ENCODE measurements at places on chromosomes 11 and 22.

DNA sequence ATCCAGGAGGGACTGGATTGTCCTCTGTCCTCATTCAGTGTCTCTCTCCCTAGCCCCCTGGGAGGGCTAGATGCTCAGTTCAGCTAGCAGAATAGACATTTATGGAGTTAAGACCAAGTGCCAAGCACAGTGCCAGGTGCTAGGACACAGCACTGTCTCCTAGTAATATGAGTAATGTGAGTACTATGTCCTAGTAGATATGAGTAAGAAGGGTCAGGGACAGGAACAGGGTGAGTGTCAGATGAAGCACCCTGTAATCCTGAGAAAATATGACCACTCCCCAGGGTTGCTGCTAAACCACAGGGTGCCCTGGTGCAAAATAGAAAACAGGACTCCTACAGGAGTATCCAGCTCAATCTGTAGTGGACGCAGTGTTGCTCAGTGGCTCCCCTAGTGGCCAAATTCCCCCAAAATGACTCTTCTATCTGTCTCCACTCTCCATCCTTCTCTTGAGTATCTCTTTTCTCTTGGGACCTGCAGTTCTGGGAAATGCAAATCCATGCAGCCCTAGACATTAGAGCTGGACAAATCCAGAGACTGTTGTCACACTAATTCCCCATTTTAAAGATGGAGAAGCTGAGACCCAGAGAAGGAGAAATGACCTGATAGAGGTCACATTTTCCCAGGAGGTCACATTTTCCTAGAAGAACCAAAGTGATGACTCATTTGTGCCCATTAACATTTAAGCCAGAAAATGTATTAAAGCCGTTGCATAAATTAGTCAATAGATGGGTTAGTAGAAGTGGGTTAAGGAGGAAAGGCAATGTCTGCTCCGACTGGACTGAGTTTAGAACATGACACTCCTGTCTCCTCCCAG lies 214.3 kb downstream of the NXPE2 start:
- no peak for DNase-seq

DNA sequence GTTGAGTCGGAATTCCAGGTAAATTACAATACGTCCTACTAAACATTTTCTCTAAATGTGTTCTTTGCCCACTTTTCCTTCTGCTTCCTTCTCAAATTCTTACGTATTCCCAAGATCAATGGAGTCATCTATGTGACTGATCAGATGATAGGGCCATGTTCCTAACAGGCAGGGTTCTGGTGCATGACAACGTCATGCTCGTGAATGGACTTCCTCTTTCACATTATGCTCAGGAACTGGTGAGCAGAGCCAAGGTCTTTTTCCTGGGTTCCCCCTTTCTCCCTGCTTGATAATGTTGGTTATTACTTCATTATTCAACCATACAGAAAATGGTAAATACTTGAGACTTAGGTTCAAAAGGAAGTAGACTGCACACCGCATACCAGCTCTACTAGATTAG lies 789.4 kb downstream of the OPCML start:
- DNase-seq, result no peak

- no peak for DNase-seq
These were observed 59.9 kb downstream of the GRIK4 start for GRCh38 chr11:120571476-120571875.

- no peak for DNase-seq
These were observed 29.2 kb upstream of the PPARA start for GRCh38 chr22:46121079-46121478.

GRCh38 chr11:62131170-62131464 lies 7.3 kb downstream of the INCENP start:
- no peak for DNase-seq

- no peak for DNase-seq
These were observed 7.7 kb downstream of the CCS start for GRCh38 chr11:66600631-66601233.

DNA sequence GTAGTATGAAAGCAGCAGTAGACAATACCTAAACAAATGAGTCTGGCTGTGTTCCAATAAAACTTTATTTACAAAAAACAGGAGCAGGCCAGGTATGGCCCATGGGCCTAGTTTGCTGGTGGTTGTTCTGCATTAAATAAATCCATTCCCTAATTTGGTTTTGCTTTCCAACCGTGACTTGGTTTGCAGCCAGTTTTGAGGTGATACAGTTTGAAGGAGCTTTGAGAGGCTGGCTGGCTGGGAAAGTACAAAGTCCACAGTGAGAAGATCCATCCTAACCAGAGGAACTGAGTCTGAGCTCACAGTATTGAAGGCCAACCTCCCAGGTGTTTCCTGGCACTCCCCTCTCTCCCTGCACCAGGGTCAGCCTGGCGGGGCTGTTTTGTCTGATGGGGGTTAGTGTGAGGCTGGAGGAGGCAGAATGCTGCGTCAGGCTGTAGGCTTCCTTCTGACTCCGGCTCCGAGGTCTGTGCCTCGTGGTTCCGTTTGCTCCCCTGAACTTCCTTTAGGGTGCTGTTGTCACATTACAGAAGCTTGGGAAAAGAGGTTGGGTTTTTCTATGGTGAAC lies 129.5 kb downstream of the MICAL2 start:
- DNase-seq, result no peak

DNA sequence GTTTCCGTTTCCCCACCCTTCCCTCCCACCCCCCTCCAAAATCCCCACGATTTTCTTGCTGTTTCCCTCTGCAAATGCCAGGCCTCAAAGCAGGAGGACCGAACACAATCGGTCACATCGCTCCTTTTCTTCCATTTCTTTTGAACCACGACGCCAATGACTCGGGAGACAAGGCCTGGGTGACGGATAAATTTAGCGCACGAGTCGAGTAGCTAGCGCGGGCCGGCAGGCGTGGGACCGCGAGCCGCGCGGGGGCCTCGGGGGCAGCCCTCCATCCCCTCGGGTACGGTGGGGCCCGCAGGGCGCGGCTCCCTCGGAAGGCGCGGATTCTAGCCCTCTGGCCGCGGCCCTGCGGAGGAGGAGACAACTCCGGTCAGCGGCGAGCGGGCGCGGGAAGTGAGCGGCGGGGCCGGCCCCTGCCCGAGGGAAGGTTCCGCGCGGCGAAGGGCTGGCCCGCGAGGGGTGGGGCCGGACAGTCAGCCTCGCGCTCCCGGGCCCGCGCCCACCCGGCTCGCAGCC lies 414 bp downstream of the JOSD1 start:
- DNase-seq, result no peak

DNA sequence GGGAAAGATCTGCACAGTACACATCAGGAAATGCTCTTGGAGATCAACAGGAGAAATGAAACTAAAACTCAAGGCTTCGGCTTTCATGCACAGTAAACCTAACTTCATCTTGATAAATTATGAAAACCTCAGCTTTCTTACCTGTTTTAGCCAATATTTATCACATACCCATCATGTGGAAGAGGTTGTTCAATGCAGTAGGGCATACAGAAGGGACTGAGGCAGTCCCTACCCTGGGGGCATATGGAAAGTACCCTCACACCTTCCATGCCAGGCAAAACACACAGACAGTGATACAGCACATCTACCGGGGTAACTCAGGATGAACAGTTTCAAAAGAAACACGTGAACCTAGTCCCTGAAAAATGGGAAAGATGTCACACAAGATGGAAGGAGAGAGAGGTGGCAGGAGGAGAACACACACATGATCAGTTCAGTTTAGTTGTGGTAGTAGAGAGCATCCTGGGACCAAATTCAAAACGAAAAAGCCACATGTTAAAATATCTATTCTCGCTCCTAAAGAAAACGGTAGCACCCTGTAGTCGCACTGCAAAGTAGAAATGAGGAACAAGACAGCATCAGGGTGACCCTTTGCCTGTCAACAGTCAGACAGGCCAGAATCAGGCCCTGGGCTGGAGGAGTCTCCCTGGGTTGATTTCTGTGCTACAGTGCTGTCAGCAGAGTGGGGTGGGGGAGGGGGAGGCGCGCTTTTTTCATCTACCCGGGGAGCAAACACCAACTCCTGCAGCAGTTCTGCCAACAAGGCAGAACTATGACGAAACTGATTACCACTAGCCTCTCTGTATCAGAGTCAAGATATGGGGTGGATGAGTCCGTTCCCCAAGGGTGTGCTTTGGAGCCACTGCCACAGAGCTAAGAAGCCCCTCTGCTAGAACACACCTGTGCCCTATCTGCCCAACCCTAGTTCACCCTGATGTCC lies 1.3 kb downstream of the HIRA start:
- DNase-seq, result peak; percentile 34

DNA sequence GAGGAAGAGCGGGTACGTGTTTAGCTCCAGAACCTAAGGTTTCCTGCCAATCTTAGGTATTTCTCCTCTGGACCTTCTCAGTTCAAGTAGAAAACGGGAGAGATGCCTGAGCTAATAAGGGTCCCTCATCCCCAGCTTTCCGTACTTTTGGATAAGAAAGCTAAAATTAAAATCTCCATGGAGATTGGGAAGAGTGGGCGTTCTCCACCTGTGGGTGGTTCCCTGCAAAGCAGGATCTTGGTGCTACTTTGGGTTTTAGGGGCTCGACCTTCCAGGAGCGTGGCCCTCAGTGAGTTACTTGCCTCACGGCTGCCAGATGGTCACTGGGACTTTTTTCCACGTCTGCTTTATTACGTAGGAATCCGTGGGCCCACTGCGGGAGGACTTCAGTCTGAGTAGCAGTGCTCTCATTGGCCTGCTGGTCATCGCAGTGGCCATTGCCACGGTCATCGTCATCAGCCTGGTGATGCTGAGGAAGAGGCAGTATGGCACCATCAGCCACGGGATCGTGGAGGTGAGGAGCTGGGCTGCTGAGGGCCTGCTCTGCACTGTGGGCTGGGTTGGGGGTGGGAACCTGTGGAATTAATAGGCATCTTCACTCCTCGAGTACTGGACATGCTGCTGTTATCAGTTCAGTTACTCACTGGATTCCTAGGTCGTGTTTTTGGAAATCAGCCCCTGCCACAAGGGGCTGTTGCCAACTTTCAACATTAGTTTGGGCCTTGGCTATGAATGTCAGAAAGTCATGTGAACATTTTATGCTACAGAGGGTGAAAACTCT lies 17.8 kb upstream of the ST14 start:
- DNase-seq, result no peak

DNA sequence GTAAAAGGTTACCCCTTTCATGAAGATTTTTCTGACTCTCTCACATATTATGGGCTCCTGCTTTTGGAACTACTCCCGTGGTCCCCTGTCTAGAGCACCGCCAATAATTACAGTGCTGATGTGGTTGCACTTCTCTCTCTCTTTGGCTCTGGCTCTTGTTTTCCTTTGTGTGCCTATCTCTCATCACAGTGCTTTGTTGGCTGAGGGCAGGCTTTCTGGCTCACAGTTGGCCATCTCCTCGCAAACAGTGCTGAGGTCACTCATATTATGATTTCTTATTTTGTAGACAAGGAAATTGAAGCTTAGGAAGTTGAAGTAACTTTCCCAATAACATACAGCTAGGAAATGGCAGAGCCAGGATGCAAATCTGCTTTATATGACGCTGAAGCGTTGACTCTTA lies 192.5 kb downstream of the DDX10 start:
- no peak for DNase-seq

DNA sequence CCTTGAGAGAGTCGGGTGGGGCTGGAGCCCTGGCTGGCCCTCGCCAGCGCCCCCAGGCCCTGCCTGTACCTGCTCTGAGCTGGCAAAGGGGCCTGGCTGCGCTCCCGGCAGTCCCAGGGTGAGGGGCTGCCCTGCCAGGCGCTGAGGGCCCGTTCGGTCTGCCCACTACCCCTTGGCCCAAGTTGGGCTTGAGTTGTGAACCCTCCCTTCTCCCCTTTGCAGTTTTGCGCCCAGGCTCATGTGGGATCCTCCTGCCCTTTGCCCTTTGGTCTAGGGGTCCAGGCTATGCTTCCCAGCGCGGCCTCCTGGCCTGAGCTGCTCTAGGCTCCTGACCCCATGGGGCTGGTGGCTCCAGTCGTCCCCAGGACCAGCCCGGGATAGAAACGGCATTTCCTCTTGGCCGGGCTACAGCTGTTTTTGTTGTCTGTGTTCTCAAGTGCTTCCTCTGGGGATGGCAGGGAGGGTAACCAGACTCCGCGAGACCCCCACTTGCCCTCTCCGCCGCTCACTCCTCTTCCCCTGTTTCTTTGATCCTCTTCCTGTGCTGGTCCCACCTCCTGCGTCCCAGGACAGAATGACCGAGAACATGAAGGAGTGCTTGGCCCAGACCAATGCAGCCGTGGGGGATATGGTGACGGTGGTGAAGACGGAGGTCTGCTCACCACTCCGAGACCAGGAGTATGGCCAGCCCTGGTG lies 34.9 kb downstream of the PRDM11 start:
- DNase-seq, result no peak

- DNase-seq, result no peak
These were observed 23.7 kb downstream of the WBP2NL start for GRCh38 chr22:42022162-42022847.

DNA sequence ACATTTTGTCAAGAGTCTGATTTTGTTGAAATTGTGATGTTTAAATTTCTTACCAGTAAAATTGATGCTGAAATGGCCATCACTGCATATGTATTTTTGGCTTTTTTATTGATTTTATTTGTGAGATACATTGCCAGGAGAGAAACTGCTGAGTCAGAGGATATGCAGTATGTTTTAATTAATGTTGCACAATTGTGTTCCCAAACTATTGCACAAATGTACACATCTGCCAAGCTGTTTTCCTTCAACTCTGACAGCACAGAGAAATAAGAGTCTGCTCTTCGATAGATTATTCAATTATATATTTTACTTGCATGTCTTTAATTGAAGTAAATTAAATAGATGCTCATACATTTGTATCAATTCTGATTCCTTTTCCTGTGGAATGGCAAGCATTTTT lies 640.2 kb upstream of the LUZP2 start:
- DNase-seq, result no peak

GRCh38 chr11:57357310-57357709 lies 19.2 kb downstream of the P2RX3 start:
- no peak for DNase-seq

DNA sequence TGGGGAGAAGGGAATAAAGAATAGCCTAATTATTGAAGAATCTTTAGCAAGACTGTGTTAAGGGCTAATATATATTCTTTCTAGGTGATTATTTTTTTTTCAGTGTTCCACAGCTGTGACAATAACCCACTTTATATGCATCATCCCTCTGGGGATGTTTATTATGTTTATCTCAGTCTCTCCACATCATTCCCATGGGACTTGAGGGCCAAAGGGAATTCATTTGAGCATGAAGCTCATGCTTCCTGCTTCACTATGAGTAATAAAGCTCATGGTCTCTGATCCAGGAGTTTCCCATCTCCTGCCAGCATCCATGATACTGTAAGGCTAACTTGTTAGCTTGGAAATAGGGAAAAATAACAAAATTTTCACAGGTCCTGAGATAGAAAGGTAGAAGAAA lies 1888.4 kb downstream of the LRRC4C start:
- DNase-seq, result no peak

GRCh38 chr11:72772059-72772458 lies 19.9 kb upstream of the ARAP1 start:
- DNase-seq, result no peak

- no peak for DNase-seq
These were observed 503.9 kb downstream of the INSC start for GRCh38 chr11:15618583-15619032.
